ENCODE measurements at places on chromosomes 1 and 21.

- no peak for DNase-seq
These were observed 35.8 kb downstream of the IVNS1ABP start for GRCh38 chr1:185281245-185281644.

DNA sequence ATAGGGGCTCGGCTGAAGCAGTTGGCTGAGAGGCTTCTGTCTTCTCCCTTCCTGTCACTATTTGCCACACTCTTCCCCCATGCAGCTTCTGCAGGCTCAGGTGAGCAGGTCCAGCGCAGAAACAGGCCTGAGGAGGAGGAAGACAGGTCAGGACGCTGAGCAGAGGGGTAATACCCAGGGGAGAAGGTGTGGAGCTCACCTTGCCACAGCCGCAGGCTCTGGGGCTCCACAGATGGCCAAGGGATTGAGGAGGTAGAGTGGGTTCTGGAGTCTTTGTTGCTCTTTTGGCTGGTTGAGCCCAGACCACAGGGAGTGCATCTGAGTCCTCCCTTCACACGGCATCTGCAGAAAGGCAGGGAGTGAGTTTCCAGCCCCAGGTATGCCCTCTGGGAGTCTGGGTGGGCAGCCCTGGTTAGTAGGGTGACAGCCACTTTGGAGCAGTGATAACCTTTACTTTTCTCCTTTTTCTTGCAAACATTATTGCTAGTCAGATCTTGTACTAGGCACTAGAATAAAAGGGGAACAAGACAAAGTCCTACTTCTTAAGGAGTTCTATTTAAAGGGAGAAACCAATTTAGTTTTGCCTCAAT lies 9.7 kb downstream of the EIF3I start:
- no peak for DNase-seq

GRCh38 chr1:199954699-199955098 lies 72.8 kb upstream of the NR5A2 start:
- no peak for DNase-seq

- no peak for DNase-seq
These were observed 61.7 kb downstream of the ARID4B start for GRCh38 chr1:235266325-235266724.

- no peak for DNase-seq
These were observed at the start of gene MMEL1 for GRCh38 chr1:2632561-2633361. TSS of gene MMEL1 (minus strand) at chr1:2633016. CDS start at chr1:2629484, 3,532 bp downstream.

GRCh38 chr21:14285147-14285761 lies 69.3 kb downstream of the RBM11 start:
- no peak for DNase-seq

- no peak for DNase-seq
These were observed 109.7 kb downstream of the PLXNA2 start for GRCh38 chr1:208134491-208134890.
